ENCODE measurements at places on chromosomes 16 and 17. TPM values are rescaled to one million over a fixed set of nuclear protein-coding genes. Genes with fewer than 3 reads are reported as not detected.

GRCh38 chr17:62119373-62119772 lies 54.3 kb upstream of the MED13 start:
- DNase-seq: no peak

Gene SOX15
- total RNA-seq: 4.0 TPM

GRCh38 chr17:81130385-81131361 lies 34.6 kb upstream of the PVALEF start:
- no peak for DNase-seq

Gene GPR139
- not detected for total RNA-seq

- DNase-seq: peak; percentile 93
Observed at GRCh38 chr17:8151120-8151640, 1.0 kb downstream of the PER1 start.

DNA sequence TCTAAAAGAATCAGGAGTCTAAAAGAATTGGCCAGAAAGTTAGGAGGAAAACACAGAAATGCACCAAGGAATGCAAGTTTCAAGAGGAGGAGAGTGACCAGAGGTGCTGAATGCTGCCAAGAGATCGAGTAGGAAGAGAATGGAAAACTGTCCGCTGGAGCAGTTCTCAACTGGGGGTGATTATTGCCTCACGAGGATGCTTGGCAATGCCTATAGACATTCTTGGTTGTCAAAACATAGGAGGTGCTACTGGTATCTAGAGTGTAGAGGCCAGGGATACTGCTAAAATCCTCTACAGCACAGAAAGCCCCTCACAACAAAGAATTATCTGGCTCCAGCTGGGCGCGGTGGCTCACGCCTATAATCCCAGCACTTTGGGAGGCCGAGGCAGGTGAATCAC lies 82.1 kb upstream of the NOL11 start:
- DNase-seq: no peak

Gene TPSG1
- 1.2 TPM for total RNA-seq

Gene OR2C1
- total RNA-seq: 0.68 TPM

Gene RNF112
- total RNA-seq: 2.1 TPM

Gene RAC3
- 102 TPM for total RNA-seq

Gene SLC16A6
- 1.5 TPM for total RNA-seq

- peak; percentile 22 for DNase-seq
Observed at GRCh38 chr17:65099941-65100315, 37.2 kb upstream of the RGS9 start.

DNA sequence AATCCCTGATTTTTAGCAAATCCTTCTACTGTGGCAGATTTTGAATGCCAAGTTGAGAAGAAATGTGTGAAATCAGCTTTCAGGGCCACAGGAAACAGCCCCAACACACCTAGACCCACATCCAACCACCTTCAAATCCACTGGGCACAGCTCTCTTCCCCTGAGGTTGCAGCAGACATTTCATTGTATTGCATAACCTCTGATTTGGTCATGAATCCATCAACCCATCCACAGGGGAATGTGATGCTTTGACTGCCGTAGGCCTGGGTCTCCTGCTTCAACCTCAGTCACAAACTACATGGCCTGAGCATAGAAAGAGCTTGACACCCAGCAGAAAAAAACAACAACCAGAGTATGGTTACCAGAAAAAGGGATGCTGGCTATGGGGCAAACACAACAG lies 145.6 kb downstream of the GSG1L start:
- DNase-seq: no peak

DNA sequence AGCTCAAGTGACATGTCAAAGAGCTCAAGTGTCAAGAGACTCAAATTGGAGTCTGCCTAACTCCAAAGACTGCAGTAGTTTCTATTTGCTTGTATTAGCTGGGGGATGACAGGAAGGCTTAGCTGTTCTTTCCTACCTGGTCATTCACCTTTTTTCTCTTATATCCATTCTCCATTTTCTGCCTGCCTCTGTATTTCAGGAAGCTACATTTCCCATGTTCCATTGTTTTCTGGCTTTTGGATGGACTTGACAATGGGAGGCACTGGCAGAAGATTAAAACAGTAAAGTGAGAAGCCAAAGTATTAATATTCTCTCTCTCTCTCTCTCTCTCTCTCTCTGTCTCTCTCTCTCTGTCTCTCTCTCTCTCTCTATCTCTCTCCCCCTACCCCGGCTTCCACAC lies 135.7 kb upstream of the ADAMTS18 start:
- DNase-seq: no peak

Gene MMP25
- total RNA-seq: 1.5 TPM

Data from testis (tissue), 5 donors.